ENCODE measurements at places on chromosomes 16 and 17.

- DNase-seq = no peak
Observed at GRCh38 chr16:1152123-1152638, 725 bp upstream of the CACNA1H start.

DNA sequence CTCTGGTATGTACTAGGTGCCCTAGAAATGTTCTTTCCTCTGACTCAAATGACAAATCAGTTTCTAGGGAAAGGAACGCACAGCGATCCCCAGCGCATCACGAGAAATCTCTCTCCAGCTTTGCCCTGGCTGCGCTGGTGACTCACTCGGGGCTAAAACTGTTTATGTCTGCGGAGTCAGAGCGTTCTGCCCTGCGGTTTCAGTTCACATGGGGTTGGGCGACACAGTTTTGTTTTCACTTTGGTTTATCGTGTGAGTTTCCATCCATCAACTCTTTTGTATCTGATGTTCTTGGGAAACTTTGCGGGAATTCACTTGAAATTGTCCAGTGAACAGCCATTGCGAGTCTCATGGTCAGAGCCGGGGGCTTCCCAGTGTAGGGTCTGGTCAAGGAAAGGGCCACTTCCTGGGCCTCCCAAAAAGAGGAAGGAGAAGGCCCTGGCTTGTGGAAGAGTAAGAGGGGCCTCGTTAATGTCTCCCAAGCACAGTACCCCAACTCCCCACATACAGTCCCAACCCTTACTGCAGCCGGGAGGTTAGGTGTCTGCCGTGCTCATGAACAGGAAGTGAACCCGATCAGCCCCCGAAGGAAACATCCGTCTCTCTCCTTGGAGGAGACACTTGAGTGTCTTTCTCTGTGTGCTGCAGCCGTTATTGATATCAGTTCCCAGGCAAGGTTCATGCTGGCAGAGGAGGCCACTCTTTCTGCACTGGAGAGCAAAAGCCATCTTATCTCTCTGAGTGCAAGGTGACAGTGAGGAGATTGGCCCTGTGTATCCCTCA, 643.2 kb downstream of the WWOX start:
- DNase-seq = no peak

DNA sequence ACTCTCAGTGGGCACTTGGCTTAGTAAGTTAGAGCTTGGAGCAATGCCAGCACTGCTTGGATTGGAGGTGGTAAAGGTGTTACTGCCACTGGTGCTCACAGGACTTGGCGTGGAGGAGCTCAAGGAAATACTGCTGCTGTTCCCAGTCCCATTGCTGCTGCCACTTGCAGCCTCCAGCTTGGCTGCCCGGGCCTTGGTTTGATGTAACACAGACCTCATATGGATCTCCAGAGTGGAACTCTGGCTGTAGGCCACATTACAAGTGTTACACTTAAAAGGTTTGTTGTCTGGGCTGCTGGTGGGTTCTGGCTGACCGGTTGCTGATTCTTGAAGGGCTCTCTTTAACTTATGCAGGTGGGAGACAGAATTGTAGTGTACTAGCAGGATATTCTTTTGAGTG, 250.3 kb downstream of the ZFHX3 start:
- DNase-seq = peak; percentile 91

GRCh38 chr17:29570521-29570920, 2.0 kb downstream of the TP53I13 start:
- DNase-seq = no peak

DNA sequence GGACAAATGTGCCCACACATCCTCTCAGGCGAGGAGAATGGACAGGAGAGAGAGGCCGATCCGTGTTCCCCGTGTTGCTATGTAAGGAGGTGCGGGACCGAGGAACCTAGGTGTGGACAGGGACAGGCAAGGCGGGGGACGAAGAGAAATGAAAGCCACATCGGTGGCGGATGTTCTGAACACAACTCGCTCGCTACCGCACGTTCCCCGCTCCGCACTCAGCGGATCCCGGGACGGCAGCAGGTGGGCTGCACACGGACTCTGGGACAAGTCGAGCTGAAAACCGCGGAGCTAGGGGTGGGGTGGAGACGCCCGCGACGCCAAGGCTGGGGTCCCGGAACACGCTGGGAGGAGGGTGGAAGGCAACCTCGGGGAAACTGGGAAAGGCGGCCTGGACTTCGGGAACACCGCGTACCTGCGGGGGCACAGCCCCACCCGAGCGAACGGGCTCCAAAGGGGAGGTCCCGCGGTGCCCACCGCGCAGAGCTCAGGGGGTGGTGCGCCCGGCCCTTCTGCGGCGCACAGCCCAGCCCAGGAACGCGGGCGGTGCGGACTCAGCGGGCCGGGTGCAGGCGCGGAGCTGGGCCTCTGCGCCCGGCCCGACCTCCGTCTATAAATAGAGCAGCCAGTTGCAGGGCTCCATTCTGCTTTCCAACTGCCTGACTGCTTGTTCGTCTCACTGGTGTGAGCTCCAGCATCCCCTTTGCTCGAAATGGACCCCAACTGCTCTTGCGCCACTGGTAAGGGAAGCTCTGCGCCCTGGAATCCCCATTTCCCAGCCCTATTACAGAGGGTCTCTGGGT, at the start of gene MT1E:
Gene MT1E, plus strand, starts transcription at position 642 of the 803 bp plus-strand sequence. Its CDS starts 71 bp downstream, at position 713.
- no peak for DNase-seq

DNA sequence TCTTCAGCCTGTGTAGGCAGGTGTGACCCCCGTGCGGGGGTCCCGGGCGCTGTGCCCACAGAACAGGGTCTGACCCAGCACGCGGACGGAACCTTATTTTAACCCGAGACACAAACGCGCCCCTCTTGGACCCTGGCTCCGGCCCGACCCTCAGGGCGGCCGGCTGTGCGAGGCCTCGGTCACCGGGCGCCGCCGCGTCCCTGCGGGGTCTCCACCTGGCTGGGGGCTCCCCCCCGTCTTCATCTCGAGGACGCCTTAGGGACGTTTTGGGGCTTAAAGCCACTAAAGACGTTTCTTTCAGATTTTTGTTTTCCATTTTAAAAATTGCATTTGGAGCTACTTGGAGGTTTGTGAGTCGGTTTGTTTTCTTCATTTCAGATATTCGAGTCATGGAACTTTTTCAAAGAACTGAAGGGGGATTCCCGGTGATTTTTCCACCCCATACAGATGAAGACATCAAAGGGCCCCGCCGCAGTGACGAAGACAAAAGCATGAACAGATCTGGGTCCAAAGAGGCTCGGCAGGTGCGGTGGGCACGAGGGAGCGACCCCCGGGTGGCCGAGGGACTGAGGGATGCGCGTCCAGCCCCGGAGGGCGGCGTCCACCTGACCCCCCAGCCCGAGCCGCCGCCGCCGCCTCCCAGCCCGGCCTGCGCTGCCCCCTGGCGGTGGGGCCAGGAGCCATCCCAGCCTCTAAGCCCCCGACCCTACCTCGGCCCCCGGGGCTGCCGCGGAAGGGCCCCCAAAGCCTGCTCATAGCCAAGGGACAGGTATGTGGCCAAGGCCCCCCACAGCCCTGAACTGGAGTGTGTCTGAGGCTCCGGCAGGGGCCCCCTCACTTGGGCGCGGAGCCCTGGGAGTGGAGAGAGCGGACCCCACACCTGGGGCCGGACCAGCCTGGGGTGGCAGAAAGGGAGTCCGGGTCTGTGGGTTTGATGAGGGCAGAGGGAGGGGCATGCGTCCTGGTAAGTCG, 3.8 kb upstream of the CD7 start:
- no peak for DNase-seq

GRCh38 chr17:22138861-22139469, 446.6 kb downstream of the KCNJ18 start:
- DNase-seq = no peak

- no peak for DNase-seq
Observed at GRCh38 chr16:55017321-55017720, 86.7 kb downstream of the IRX5 start.

- DNase-seq = no peak
Observed at GRCh38 chr17:32794533-32795246, 82.2 kb downstream of the MYO1D start.

DNA sequence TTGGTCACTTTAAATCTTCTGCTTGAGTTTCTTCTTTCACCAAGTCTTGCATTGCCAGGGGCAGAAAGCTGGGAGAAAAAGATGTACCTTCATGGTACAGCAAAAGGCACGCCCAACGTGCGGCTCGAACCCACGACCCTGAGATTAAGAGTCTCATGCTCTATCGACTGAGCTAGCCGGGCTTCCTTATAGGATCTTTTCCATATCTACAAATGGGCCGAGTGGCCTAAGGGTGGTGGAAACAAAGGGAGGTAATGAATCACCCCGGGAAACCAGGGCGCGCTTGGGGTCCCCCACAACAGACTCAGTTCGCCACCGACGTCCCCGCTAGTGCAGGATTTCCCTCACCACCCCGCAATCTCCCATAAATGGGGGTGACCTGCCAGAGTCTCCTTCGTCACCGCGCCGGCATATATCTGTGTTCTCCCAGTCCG, 7.5 kb upstream of the OR1F1 start:
- no peak for DNase-seq

DNA sequence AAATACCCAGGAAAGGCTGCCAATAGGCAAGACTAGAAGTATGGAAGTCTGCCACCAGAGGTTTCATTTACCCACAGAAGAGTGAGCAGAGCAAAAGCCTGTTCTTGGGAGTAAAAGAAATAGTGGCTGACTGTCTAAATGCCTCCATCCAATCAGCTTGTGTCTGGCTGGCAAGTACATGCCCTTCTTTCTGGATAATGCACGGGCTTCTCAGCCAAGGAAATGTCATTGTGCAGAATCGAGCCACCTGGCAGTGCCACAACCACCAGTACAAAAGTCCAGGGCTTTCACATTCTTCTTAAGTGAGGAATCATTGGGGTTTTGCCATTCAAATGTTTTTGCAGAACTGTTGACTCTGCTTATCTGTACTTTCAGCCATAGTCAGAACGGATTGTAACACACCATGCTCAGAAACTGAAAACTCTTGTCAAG, 10.1 kb upstream of the ERCC4 start:
- no peak for DNase-seq

DNA sequence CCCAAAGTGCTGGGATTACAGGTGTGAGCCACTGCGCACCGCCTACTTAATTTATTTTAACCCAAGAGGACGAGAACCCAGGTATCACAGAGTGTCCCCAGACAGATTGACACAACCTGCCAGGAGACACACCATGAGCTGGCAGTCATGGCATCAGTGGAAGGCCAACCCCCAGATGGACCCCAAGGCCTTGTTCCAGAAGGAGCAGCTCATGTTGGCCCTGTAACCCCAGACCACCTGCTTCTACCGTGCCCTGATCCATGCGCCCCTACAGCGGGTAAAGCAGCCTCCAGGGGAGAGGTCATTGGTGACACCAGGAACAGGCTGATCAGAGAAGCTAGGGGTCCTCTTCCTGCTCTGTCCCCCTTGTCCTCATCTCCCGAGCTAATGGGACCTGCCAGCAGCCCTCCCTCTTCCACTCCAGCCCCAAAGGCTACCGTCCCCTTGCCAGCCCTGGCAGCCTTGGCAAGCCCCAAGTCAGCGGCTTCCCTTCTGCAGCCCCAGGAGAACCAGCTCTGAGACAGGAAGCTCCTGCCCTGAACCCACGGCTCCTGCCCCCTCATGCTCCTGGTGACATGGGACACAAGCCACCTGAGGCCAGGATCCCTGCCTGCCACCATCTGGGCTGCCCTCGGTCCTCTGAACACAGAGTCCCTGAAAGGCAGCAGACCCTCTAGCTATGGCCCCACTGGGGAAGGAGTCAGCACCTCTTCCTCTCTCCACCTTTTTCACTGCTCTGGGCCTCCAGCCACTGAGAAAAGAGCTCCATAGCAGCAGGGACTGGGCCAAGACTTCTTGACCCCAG, 6.3 kb downstream of the SULT1A1 start:
- DNase-seq = no peak

GRCh38 chr16:78437352-78437968, 338.0 kb downstream of the WWOX start:
- DNase-seq = no peak

- no peak for DNase-seq
Observed at GRCh38 chr17:64120159-64120810, 9.7 kb downstream of the ERN1 start.

GRCh38 chr16:50989047-50989446, 162.0 kb downstream of the SALL1 start:
- no peak for DNase-seq

- DNase-seq = no peak
Observed at GRCh38 chr17:39663688-39664580, 1.2 kb upstream of the TCAP start.

GRCh38 chr16:4378999-4379690, 7.5 kb downstream of the VASN start:
- DNase-seq = no peak

DNA sequence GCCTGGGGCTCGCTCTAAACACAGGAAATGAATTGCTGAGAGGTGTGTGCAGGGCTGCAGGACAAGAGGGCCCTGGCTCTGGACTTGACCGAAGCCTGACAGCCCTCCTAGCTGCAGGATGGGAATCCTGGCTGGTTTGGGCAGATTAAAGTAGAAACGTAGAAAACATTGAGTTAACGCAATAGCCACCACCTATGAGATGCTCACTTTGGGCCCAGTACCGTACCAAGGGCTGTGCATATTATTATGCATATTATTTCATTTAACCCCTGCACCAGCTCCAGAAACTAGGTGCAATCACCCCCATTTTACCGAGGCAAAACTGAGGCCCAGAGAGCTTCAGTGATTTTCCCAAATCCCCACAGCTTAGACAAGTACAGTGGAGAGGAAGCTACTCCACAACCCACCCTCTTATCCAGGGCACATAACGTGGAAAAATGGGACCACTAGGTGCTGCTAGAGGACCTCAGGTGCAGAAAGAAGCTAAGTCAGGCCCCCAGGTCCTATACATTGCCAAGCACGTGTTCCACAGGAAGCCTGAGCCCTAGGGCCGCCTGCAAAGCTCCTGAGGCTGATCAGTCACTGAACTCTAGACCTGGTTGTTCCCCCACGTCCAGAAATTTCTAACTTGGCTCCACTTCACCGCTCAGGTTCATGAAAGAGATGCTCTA, 79.2 kb downstream of the MYH11 start:
- peak; percentile 12 for DNase-seq

DNA sequence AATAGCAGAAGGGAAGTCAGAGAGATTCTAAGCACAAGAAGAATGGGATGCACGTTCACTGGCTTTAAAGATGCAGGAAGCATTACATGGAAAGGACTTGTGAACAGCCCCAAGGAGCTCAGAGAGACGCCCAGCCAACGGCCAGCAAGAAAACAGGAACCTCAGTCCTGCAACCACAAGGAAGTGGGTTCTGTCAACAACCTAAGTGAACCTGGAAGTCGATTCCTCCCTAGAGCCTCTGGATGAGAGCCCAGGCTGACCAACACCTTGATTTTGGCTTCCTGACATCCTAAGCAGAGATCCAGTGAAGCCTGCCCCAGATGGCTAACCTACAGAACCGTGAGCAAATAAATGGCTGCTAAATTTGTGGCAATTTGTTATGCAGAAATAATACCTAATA, 24.5 kb downstream of the GPR142 start:
- no peak for DNase-seq

Measured in DMS79 (cell line).